ENCODE measurements at places on chromosomes 16 and 17. TPM values are rescaled to one million over a fixed set of nuclear protein-coding genes. Genes with fewer than 3 reads are reported as not detected.

DNA sequence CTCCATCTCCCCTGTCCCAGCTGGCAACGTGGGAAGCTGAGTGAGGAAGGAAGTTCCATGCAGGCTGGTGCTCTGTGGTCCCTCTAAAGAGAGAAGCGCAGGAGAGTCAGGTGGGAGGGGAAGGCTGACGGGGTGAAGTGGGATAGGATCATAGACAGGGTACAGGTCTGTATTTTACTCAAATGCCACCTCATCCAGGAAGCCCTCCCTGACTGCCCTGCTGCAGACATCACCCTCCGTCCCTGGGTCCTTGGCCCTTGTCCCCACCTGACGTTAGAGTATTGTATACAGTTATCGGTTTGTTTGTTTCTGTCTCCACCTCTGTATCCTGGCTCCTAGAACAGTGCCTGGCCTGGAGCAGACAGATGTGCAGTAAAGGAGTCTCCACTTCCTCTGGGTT, 11.7 kb downstream of the CANT1 start:
- peak; percentile 51 for DNase-seq

DNA sequence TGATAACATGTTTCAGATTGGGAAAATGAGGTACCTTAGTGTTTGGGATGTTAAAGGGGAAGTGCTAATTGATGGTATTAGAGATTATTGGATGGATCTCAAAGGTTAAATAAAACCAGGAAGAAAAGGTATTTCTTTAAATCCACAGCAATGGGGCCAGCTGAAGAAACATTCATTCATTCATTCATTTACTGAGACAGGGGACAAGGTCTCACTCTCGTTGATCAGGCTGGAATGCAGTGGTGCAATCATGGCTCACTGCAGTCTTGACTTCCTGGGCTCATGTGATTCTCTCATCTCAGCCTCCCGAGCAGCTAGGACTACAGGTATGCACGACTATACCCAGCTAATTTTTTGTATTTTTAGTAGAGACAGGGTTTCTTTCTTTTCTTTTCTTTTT, 19.8 kb downstream of the EARS2 start:
- no peak for DNase-seq

GRCh38 chr16:21276090-21276489, 2.0 kb downstream of the CRYM start:
- DNase-seq = no peak

DNA sequence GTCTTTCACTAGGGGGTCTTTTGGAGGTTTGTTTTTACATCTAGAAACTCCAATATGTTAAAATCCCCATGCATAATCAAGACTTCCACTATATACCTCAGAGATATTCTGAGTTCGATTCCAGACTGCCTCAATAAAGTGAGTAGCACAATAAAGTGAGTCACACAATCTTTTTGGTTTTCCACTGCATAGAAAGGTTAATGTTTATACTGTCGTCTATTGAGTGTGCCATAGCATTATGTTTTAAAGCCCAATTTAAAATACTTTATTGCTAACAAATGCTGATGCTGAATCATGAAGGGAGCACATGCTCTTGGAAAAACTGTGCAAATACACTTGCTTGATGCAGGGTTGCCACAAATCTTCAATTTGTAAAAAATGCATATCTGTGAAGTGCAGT, 227.5 kb upstream of the ZFHX3 start:
- no peak for DNase-seq

DNA sequence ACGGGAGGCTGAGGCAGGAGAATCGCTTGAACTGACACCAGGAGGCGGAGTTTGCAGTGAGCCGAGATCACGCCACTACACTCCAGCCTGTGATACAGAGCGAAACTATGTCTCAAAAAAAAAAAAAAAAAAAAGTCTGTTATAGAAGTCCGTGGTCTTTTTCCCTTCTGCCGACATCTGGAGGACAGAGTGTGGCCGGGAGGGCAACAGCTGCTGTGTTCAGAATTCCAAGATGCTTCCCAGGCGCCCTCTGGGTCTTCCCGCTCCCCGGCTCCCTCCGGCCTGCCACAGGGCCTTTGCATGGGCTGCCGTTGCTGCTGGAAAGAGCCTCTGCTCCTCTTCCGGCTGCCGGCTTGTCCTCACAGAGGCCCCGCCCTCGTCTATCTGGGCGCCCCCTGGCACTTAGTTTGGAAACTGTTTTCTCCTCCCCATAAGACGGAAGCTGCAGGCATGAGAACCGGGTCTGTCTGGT, 2.4 kb upstream of the CACNA1H start:
- DNase-seq = no peak

GRCh38 chr17:67521775-67522069, 144.6 kb downstream of the PITPNC1 start:
- no peak for DNase-seq

The SHISA6 gene
- total RNA-seq = 0.03 TPM

The CUEDC1 gene
- 53.1 TPM for total RNA-seq

The OR2C1 gene
- not detected for total RNA-seq

- peak; percentile 33 for DNase-seq
These were observed 8.6 kb downstream of the CHD9NB start for GRCh38 chr16:53043986-53044601.

DNA sequence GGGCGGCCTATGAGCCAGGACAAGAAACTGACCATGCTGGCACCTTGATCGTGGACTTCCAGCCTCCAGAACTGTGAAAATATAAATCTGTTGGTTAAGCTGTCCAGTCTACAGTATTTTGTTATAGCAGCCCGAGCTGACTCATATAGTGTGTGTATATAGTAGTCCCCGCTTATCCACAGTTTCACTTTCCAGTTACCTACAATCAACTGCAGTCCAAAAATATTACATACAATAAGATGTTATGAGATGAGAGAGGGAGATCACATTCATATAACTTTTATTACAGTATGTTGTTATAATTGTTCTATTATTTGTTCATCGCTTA, 4.9 kb downstream of the MT3 start:
- DNase-seq = no peak

GRCh38 chr16:10589109-10589508, 8.7 kb upstream of the EMP2 start:
- DNase-seq = no peak

The CASKIN1 gene
- 9.3 TPM for total RNA-seq

DNA sequence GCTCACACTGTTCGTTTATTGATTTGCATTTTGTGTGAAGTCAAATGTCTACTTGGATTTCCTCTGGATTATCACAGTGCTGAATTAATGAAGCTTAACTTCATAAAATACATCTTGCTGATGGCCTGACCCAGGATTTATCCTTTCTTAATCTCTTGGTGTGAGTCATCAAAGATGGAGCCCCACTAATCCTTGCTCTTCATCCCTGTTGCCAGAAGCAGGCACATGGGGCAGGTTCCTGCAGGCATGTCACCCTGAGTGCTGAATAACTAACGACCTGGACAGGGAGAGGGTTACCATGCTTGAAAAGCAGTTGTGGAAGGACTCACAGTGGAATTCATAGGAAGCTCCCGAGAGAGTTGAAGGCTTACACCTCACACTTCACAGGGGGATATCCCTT, 56.0 kb upstream of the FA2H start:
- DNase-seq = no peak

DNA sequence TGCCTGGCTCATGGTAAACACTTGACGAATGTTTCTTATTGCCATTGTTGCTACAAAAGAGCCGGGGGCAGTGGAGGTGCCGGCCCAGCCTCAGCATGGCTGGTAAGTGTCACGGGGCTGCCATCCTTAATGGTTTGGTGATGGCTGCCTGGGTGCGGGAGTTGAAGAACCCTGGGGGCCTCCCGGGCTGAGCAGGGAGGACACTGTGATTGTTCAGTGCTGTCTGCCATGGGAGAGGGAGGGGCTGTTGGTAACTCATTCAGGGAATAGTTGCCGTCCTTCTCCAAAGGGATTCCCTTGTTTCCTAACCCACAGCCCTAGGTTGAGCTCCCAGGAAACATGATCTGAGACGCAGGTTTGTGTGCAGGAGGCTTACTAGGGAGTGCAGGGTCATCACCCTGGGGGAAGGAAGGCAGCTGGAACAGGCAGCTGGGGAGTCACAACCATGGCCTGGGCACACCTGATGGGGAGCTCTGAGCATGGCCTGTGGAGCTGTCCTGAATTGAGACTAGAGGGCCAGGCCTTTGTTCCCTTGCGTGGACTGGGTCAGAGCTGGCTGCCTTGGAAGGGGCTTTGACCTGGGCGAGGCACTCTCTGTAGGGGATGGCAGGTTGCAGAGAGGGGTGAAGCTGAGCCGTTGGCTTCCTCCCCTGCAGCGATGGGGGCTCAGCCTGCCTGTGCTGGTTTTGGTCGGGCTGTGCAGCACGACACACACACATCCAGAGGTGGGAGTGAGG, 85.7 kb downstream of the PLCG2 start:
- no peak for DNase-seq

DNA sequence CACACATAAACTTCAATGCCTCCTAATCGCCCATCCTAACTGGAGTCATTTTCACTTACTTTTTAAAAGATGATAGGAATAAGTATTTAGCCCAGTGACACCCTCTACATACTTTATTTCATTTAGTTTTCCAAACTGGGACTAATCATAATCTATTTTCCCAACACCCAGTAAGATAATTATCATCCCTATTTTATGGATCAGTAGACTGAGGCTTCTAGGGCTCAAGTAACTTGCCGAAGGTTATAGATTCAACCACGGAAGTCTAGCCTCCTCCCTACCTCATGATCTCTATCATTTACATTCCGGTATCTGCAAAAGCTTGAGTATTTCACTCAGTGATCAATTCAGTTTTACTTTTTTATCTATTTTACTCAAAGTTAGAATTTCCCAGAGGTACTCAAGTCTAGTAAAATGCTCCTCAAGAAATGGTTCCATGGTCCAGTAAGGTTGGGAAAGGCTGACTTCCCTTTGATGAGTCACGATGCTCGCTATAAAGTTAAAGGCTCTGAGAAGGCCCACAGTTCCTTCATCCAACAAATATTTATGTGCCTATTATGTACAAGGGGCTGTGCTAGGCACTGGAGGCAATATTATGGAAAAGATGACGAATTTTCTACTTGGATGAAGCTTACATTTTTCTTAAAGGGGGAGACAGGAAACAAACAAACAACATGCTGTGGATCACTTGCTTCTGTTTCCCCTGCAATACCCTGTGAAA, 75.1 kb downstream of the TOX3 start:
- no peak for DNase-seq

- no peak for DNase-seq
These were observed 4.9 kb upstream of the ANKRD40CL start for GRCh38 chr17:50771991-50772785.

DNA sequence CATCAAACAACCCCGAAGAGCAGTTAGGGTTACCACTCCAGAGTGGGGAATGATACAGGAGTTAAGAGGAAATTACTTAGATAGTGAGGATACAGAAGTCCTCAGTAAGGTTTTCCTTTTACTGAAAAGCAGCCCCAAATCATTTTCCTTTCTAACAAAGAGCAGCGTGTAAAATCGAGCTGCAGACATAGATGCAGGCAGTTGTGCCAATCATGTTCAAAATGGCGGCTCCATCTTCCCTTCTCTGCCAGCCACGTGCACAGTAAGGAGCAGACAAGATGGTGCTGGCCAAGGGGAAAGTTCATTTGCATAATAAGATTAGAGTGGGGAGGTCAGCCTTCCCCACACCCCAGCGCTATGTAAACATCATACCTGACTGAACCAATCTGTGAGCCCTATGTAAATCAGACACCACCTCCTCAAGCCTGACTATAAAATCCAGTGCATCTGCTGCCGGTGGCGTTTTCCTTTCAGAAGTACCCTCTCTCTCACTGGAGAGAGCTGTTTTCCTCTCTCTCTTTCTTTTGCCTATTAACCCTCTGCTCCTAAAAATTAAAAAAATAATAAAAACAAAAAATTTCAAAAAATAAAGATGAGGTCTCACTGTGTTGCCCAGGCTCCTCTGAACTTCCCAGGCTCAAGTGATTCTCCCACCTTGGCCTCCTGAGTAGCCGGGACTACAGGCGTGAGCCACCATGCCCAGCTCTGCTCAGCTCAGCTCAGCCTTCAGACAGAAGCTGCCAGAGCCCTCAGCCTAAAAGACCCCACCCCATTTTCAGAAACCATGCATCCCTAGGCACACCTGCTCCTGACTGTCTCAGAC, 2.6 kb upstream of the SRL start:
- peak; percentile 32 for DNase-seq

DNA sequence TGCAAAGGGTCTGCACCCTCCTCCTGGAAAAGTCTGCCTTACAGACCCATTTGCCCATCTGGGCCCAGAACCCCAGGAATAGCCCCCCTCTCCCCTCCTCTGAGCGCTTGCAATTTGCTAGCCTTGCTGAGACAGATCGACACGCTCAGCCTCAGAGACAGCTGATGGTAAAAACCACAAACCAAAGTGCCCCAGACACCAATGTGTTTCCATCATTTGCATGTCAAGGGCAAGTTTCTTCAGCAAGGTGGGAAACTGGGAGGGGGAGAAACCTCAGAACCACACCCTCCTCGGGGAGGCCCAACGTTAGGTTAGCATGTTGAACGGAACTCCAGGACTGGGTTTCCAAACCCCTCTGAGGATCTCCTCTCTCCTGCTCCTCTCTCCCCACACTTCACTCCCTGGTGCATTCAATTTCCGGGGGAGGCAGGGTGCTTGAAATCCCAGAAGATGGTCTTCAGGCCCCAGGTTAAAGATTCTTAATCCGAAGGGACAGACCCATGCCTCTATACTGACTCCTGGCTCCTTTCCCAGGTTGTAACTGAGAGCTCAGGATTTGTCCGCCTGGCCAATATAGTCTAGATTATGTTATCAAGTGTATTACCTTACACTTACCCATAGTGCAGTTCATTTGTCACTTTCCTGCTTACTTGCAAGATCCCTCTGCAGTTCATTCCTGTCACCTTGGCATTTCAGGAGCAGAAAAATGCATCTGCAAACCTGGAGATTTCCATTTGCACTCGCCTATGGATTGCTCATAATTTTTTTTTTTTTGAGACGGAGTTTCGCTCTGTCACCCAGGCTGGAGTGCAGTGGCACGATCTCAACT, 1.3 kb upstream of the CUEDC1 start:
- no peak for DNase-seq

The ALOX12 gene
- total RNA-seq = not detected

GRCh38 chr17:57071991-57072944, 12.8 kb upstream of the AKAP1 start:
- DNase-seq = no peak

The HAS3 gene
- 0.89 TPM for total RNA-seq

GRCh38 chr17:76005263-76006149, 4.9 kb downstream of the CDK3 start:
- DNase-seq = peak; percentile 73

The TBC1D3E gene
- not detected for total RNA-seq

GRCh38 chr16:27436921-27437650, 35.1 kb downstream of the IL21R start:
- no peak for DNase-seq
